ENCODE measurements at places on chromosomes 7 and 10.

DNA sequence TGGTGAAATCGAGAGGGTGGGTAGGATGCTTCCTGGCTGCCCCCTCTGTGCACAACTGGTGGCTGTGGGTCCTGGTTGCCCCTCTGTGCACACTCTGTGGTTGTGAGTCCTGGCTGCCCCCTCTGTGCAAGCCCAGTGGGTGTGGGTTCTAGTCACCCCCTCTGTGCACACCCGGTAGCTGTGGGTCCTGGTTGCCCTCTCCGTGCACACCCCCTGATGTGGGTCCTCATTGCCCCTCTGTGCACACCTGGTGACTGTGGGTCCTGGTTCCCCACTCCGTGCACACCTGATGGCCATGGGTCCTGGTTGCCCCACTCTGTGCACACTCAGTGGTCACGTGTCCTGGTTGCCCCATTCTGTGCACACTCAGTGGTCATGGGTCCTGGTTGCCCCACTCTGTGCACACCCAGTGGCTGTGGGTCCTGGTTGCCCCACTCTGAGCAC is 20.3 kb upstream of the RET start:
- no peak for DNase-seq

GRCh38 chr7:82593780-82594179 is 150.2 kb upstream of the CACNA2D1 start:
- DNase-seq: no peak

DNA sequence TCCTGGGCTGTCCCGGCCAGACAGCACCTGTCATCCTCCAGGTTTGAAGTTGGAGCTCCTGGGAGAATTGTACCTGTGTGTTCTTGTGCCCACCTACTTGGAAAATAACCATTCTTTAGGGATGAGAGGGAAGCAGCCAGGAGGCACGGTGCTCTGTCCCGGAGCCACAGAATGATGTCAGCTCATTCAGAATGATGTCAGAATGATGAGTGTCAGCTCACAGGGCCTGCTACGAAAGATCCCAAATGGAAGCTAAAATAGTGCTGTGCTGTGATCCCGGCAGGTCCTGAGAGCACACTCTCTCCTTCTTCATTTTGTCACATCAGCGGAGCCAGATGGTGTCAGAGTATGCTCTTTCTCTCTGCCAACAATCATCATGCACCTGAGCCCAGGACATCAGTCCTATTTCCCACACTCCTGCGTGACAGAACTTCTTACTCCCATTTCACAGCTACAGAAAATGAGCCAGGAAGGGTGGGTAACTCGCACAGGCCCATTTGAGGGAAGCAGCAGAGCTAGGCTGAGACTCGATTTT is 8.3 kb downstream of the ABCA13 start:
- DNase-seq: no peak

DNA sequence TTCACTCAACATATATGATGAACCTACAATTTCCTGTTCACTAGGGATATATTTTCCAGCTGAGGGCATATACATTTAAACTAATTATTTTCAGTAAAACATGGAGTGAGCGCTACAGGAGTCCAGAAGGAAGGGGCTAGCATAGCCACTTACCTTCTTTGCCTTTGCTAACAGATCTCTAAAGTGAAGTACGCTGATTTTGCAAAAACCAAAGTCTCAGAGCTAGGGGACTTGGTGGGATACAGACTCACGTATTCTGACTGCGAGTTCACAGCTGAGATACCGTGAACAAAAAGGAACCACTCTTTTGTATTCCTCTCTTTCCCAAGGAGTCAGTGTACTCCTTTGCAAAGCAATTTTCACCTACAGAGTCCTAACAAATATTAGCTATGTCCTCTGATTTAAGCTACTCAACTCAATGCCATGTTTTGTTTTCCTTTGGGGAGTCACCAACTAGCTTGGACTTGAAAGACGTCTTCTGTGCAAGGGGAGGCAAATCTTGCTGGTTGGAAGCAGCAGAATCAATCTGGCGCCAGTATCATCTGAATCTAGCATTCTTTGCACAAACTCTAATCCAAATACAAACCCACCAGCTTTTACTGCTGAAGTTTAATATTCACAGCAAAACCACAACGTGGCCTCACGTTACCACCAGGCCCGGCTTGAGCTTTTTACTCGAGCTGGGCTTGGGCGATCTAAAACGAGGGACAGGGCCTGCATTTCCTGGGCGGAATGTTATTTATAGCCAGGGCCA is 657 bp downstream of the CDNF start:
- DNase-seq: no peak

DNA sequence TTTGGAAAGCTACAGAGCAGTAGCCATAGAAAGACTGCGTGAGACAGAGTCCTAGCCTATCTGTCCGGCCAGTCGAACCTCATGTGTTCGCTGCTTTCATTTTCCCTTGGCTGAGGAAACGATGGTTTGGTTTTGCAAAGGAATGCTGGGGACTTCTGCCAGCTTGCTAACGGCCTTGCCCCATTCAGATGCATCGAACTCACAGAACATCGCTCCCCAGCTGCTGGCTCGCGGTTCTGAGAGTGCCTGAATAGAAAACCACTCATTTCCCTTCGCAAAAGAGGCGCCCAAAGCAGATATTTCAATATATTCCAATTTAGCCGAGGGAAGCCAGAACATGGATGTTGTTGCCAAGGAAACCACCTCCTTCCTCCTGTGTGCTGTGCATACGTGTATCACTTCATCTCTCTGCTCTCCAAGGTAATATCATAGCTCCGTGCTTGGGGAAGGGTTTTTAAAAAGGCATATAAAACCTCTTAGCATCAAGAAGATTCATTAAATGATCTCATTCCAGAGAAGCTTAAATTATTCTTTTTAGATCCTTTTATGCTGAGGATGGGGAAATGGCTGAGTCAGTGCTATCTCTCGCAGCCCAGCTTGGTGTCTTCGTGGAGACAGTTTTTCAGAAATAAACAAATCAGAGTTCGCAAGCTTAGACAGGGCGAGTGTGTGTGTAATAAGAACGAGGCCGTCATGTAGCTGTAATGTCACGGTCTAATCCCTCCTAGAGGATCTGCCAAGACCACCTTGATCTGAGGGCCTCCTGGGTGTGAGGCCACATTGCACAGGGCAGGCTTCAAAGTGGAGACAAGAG is 215.2 kb downstream of the RPS24 start:
- no peak for DNase-seq

DNA sequence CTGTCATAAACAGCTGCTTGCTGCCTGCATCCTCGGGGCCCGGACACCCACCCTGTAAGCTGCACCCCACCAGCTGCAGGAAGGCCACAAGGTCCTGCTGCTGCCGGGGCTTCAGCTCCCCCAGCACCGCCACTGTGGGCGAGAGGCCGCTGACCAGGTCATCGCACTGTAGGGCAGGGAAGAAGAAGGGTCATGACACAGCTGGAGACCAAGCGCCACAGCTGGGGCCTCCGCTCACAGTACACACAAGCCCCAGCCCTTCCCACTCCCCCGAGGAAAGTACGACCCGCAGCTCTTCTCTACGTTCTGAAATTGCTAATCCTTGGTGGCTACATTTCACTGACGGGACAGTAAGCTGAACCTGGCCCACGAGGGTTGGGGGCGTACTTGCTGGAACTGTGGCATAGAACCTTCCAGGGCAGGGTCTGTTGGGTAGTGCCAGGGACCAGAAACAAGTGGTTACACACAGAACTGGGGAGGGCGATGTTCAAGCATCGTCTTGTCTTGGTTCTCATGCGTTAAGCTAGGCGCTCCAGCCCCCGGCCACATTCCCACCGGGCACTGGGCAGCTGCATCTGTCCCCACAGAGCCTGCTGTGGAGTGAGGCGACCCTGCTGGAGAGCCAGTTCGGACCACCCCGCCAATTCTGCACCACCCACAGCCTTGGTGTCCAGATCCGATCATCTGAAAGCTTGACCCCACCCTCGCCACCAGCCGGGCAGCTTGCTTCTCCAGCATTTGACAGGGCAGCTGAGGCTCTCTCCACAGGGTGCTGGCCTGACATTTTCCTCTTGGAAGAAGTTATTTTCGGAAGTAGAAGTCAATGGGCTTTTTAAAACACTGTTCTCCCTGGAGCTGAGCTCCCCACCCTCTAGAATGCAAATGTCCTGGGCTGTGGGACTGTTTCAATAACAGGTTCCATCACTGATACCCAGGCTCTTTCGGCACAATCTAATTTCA is 50.8 kb downstream of the GSDME start:
- DNase-seq: peak; percentile 11

GRCh38 chr10:27558612-27559020 is 54.5 kb downstream of the RAB18 start:
- peak; percentile 70 for DNase-seq

DNA sequence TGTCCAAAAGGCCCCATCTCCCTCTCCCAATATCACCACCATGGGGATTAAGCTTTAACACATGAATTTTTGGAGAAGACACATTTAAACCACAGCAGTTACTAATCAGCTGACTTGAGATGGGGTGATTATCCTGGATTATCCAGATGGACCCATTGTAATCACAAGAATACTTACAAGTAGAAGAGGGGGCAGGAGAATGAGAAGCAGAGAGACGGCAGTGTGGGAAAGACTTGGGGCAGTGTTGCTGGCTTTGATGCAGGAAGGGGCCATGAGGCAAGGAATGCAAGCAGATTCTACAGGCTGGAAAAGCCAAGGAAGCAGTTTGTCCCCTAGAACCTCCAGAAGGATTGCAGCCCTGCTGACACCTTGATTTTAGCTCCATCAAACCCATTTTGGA is 30.7 kb upstream of the INMT start:
- no peak for DNase-seq

DNA sequence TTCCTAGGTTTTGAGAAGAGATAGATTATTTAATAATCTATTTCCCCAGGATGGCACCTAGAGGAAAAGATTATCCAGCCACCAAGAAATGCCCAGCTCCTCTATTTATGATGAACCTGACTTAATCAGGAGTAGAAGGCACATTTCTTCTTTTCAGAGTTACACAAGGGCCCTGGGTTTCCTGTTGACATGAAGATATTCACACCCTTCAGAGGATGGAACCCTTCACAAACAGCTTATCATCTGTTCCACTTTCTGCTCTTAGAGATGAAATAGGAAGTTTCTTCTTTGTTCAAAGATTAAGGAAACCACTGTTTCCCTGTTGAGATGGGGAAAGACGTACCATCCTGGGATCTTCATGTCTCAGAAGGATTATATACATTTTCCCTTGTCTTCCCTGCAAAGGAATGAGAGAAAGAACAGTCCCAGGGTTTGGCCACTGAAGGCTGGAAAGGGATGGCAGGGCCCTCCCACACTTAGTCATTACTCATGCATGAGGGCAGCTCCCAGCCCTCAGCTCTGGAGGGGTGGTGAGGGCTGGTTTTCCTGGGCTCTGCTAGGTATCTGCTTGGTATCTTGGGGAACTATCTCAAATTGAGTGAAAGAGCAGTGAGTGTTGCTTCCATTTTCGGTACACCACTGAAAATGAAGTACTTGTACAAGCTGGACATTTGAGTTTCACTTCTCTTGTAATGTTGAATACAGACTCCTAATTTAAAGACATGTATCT is 64.0 kb downstream of the MTPAP start:
- peak; percentile 57 for DNase-seq

GRCh38 chr10:36073796-36074345 is 431.8 kb upstream of the FZD8 start:
- no peak for DNase-seq

- DNase-seq: no peak
Observed at GRCh38 chr7:113268757-113269156, 150.4 kb upstream of the SMIM30 start.

GRCh38 chr7:30164567-30164966 is 29.8 kb downstream of the MTURN start:
- peak; percentile 56 for DNase-seq

DNA sequence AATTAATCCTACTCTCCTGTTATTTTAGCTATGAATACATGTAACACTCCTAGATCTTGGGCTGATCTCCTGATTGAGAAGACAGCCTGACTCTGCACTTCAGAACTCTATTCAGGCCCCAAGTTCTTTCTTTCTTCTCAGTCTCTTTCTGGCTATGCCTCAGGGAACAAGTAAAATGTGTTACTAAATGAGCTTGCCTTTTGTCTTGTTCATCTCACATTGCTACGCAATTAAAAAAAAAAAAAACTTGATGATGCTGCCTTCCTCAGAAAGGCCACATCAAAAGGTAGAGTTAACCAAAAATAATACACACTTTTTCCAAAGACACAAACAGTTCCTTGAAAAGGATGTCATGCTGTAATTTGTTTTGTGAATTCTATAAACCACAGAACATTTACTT is 258.1 kb downstream of the TWIST1 start:
- DNase-seq: no peak

GRCh38 chr10:106981452-106982075 is 182.9 kb downstream of the SORCS1 start:
- DNase-seq: no peak

- no peak for DNase-seq
Observed at GRCh38 chr10:5317547-5318107, 47.1 kb upstream of the UCN3 start.

- peak; percentile 16 for DNase-seq
Observed at GRCh38 chr7:73742338-73742752, 3.7 kb upstream of the ABHD11 start.

GRCh38 chr10:97154162-97154561 is 31.6 kb downstream of the SLIT1 start:
- no peak for DNase-seq

- DNase-seq: no peak
Observed at GRCh38 chr10:126137562-126138221, 241.3 kb downstream of the FANK1 start.

DNA sequence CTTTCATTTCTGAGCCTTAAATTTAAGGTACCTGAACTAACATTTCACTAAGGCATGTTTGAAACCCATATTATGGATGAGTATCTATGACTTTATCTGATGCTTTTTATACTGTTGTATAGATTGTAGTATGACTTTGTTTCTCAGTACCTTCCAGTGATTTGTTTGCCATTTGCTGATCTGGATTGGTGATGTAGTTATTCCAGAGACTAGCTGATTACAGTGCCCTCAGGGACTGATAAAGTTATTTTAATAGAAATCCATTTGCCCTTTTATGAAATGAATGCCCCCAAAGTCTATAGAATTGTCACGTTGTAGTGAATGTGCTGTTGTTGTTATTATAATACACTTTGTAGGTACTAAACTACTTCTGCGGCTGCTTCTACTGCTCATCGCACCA is 385.4 kb upstream of the LRGUK start:
- DNase-seq: no peak

DNA sequence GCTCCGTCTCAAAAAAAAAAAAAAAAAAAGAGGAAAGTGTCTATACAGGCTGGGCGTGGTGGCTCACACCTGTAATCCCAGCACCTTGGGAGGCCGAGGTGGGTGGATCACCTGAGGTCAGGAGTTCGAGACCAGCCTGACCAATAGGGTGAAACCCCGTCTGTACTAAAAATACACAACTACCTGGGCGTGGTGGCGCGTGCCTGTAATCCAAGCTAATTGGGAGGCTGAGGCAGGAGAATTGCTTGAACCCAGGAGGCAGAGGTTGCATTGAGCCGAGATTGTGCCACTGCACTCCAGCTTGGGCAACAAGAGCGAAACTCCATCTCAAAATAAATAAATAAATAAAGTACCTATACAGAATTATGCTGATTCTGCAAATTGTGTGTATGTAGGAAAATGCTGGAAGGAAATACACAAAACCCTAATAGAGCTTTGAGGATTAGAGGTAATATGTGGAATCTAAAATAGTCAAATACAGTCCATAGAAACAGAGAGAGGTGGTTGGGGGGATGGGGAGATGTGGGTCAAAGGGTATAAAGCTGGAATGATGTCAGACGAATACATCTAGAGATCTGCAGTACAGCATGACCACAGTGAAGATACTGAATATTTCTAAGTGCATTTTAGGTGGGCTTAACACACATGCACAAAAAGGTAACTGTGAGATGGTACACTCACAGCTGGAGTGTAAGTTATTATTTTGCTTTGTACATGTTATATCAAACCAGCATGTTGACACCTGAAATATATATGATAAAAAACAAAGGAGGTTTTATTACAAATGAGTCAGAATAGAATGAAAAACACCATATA is 174.5 kb upstream of the KLF14 start:
- no peak for DNase-seq

All from GM13976 (cell line).